Large intestine (tissue), 12 donors: ENCODE measurements at places on chromosomes 3 and 15.
A peak's percentile ranks its signal among the peaks of the same experiment; 100 is the strongest.

- peak; percentile 65 for DNase-seq
Observed at GRCh38 chr15:51647128-51647562, 24.6 kb upstream of the DMXL2 start.

DNA sequence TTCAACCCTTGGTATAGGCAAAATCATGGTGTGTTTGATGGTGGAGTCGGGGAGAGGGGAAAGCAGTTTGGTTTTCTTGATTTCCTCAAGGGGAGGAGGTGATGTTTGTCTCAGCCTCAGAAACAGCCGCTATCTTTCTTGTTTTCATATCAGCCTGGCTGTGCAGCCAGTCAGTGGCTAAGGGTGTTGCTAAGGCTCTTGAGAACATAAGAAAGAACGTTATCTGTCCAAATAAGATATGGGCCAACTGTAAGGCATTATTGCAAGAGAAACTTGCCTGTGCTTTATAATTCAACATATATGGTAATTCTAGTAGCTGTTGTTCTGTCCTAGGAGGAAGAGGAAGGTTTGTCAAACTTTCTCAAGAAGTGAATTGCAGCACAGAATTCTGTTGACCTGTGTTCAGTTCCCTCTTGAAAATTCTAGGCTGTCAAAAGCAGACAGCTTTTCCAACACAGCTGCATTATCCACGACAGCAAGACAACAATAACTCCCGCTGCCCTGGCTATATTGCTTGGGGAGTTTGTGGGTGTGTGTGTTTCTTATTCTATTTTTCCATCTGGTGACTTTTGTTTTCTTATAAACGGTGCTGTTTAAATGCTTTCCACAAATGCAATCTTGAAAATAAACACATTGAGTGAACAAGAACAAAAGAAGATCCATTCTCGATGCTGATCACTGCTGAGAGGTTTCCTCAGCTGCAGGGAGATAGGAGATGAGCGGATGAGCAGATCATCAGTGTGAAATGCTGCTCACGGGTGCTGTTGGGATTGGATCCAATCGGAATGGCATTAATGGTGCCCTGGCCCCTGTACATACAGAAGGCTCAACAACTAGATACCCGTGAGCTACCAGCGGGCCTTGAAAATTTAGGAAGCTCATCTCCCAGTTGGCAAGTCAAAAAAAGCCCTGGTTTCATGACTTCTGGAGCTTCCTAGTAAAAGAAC, 90.8 kb upstream of the TNFAIP8L3 start:
- no peak for DNase-seq

GRCh38 chr3:195030791-195031321, 240.1 kb downstream of the XXYLT1 start:
- peak; percentile 48 for DNase-seq

DNA sequence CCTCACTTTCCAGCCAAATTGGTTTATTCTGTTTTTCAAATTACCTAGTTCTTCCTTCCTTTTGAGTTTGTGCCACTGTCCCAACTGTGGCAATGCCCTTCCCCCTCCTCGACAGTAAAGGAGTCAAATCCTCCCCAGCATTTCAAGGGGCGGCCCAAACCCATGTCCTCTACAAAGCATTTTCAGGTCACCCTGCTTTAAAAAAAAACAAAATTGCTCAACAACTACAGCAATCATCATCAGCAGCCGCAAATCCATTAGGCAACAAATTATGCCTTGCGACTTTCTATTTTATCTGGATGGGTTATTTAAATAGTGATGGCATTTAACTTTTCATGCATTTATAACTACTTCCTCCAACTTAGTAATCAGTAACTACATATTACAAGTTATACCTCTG, 32.7 kb downstream of the PLD1 start:
- DNase-seq = no peak

DNA sequence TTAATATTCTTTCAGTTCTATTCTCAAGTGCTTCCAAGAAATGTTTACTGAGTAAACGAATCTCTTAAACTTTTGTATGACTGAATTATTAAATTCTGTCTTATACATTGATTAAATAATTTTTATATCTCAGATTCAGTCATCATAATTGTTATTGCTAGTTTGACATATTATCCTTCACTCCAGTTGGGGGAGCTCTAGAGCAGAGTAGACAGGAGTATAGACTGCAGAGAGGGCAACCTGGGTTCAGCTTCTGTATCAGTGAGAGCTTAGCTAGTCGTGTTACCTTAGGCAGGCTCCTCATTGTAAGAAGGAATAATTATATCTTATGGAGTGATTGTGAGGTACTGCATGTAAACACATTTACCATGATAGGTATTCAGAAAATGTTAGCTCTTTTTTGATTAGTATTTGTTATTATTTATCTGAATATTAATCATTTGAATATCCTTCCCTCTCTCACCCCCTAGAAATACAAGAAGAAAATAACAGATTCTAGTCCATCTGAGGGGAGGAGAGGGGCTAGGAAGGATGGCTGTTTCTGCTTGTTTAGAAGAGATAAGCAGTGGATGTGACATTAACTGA, 31.0 kb upstream of the ZCWPW2 start:
- peak; percentile 32 for DNase-seq

GRCh38 chr15:50024281-50024680, 94.8 kb downstream of the ATP8B4 start:
- DNase-seq = no peak

GRCh38 chr3:14853271-14853951, 34.6 kb downstream of the FGD5 start:
- DNase-seq = no peak

DNA sequence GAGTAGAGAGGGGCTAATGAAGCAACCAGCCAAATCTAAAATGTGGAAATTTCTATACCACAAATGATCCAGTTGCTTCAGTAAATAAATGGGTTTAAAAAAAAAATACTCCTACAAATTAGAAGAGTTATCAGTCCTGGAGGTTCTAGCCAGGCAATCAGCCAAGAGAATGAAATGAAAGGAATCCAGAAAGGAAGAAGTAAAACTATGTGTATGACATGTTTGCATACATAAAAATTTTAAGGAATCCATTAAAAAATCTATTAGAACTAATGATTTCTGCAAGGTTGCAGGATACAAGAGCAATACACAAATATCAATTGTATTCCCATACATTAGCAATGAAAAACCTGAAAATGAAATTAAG, 9.6 kb downstream of the MESP2 start:
- DNase-seq = no peak

GRCh38 chr3:108501535-108501934, 8.9 kb downstream of the MYH15 start:
- no peak for DNase-seq

DNA sequence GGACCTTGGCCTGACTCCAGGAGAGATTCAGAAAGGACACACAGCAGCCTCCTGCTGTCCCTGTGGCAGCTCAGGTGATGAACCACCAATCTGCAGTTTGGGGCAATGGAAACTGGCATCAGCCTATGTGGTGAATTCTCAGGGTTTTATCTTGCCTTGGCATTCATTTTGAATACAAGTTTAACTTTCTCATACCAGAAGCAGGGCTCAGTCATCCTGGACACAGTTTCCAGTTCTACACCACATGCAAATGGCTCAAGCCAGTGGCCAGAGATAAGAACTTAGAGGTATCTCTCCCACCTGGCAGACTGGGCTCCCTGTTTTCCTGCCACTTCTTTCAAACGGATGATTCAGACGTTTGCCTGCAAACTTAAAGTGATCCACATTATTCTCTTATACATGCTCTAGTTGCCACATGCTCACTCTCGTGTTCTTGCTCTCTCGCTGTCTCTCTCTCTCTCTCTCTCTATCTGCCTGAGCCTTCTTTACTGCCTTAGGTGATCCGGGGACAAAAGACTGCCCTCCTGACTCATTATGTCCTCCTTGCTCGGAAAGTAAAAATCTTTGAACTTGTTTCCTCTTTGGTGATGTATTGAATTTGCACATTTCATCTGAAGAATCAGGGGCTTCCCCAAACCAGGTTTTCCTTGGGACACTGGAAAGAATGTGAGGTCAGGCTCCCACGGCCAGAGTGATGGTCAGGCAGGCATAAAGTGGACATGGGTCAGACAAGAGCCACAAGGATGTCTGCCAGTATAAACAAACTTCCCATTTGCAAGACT, 99.6 kb upstream of the STT3B start:
- no peak for DNase-seq

GRCh38 chr3:128864351-128864811, 15.0 kb upstream of the ACAD9 start:
- DNase-seq = no peak

GRCh38 chr3:130894130-130894985, 474 bp downstream of the ATP2C1 start:
- peak; percentile 74 for DNase-seq

DNA sequence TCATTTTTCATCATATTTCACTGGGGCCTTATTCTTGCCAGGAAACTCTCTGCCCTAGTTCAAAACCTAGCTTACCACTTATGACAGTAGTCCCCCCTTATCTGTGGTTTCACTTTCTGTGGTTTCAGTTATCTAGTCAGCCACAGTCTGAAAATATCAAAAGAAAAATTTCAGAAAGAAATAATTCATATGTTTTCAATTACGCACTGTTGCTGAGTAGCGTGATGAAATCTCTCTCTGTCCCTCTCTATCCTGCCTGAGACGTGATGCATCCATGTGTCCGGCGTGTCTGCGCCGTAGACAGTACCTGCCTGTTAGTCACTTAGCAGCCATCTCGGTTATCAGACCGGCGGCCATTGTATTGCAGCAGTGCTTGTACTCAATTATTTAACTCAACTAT, 369.9 kb upstream of the MCTP2 start:
- no peak for DNase-seq

- DNase-seq = no peak
Observed at GRCh38 chr15:73051391-73051806, 864 bp upstream of the NEO1 start.

DNA sequence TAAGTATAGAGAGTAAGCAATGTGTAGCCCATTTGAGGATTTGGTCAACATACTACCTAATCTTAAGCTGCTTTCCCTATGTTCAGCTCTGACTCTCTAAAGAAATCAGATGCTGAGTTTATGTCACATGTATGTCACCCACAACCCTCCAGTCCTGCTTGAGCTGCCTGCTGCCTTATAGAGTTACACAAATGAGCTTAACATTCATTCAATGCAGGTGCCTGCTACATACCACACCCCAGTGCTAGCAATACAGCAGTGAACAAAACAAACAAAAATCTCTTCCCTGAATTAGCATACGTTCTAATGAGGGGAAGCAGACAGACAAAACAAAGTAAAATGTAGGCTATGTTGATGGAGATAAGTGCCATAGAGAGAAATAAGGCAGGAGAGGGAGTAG, 93.0 kb downstream of the HHLA2 start:
- DNase-seq = no peak

GRCh38 chr3:47005212-47006144, 26.0 kb downstream of the NBEAL2 start:
- DNase-seq = no peak

DNA sequence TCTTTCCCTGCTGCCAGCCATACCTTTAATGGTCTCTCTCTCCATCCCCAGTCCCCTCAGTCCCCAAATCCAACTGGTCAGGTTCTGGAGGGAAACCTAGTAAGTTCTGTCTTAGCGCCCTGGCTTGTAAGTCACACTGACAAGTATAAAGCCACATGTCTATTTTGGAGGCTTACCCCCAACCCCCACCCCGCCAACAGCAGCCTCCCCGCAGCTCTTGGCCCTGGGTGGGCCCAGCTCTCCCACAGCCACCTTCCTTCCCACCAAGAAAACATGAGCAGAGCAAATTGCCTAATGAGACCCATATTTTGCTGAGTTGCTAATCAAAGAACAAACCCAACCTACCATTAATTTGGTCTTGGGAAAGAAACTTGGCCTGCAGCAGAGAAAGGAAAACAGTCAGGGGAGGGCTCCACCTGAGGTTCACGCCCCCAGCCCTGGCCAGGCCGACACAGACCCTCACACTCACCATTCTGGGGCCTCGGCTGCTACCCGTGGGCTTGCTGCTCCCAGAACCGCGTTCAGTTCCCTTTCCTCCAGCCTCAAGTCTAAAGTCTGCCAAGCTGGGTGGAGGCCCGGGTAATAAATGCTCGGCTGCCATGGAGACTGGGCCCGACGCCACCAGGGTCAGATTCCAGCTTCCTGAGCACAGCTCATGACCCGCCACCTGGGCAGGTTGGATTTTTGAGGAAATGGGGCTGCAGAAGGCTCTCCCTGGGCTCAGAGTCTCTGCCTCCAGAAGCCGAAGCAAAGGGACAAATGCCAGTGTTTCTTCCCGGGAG, at the start of gene CALML4:
Gene CALML4 (minus strand): TSS at position 557 of the 782 bp plus-strand sequence. CDS start 85 bp downstream, at position 472.
- peak; percentile 98 for DNase-seq
